ENCODE measurements at places on chromosomes 2 and 18.

GRCh38 chr2:215160081-215160480, 21.7 kb upstream of the ABCA12 start:
- DNase-seq: no peak

DNA sequence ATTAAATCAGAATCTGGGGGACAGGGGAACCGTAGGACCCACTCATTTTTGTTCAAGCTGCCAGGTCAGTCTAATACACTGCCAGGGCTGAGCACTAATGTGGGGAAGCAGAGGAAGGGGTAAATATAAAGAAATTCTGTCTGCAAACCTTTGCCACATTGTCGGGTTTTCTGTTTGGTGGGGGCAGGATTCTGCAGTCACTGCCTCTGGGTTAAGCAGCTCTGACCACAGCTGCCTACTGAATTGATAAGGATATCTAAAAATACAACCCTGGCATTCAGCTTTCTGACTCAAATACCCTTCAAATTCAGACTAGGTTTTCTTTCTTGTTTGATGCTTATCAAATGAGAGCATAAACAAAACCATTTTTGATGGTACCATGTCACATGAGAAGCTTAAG, 6.0 kb downstream of the DNER start:
- no peak for DNase-seq

DNA sequence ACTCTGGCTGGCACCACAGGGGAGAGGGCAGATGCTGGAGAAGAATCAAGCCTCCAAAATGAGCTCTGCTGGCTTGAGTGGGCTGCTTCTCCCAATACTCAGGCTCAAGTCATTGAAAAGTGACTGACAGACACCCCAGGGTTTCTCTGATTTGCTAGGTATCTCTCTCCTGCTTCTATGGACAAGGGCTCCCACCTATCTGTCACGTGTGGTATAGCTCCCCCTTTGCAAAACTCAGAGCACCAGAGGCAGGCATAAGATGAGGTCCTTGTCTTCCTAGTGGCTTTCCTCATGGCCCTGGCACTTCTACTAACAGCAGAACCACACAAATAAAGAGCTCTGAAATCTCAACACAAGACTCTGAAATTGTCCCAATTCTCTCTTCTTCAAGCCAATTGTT, 105.2 kb downstream of the GALNT14 start:
- no peak for DNase-seq

GRCh38 chr2:49222975-49223528, 68.7 kb upstream of the FSHR start:
- DNase-seq: no peak

- no peak for DNase-seq
Measured at GRCh38 chr2:219619235-219619634, 8.2 kb upstream of the SLC4A3 start.

GRCh38 chr2:226909126-226909525, 73.3 kb downstream of the RHBDD1 start:
- DNase-seq: no peak

DNA sequence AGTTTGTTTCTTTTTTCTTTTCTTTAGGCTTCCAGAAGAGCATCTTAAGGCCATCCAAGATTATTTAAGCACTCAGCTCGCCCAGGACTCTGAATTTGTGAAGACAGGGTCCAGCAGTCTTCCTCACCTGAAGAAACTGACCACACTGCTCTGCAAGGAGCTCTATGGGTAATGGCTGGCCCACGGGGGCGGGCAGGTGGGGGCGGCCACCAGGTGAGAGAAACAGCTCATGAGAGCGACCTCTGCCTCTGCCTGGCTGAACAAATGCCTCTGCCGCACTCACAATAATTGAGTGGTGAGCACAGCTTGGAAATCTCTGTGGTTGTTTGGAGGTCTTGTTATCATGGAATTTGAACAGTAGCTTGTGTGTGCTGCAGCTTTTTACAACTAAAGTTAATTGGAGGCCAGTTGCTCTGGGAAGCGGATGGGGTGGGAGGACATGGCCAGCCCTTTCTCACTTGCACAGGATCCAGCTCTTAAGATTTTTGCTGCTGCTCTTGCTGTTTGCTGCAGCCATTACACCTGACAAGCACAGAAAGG, 70.4 kb downstream of the INPP5D start:
- no peak for DNase-seq

DNA sequence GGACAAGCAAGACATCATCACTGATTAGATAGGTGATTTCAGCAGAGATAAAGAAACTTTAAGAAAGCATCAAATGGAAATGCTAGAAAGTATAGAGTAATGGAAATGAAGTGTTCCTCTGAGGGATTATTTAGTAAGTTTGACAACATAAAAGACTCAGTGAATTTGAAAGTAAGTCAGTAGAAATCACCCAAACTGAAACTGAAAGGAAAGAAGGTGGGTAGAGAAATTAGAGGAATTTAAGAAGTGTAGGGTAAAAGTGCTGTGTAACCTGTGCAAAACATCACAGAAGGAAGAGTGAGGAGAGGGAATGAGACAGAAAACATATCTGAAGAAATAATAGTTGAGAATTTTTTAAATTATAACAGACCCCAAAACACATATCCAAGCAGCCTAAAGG, 343.1 kb downstream of the CBLN2 start:
- no peak for DNase-seq

GRCh38 chr2:32058130-32058529, 5.2 kb upstream of the SPAST start:
- DNase-seq: no peak

- DNase-seq: no peak
Measured at GRCh38 chr18:77161383-77161782, 28.8 kb upstream of the MBP start.

- no peak for DNase-seq
Measured at GRCh38 chr2:177405029-177405692, 12.6 kb downstream of the AGPS start.

DNA sequence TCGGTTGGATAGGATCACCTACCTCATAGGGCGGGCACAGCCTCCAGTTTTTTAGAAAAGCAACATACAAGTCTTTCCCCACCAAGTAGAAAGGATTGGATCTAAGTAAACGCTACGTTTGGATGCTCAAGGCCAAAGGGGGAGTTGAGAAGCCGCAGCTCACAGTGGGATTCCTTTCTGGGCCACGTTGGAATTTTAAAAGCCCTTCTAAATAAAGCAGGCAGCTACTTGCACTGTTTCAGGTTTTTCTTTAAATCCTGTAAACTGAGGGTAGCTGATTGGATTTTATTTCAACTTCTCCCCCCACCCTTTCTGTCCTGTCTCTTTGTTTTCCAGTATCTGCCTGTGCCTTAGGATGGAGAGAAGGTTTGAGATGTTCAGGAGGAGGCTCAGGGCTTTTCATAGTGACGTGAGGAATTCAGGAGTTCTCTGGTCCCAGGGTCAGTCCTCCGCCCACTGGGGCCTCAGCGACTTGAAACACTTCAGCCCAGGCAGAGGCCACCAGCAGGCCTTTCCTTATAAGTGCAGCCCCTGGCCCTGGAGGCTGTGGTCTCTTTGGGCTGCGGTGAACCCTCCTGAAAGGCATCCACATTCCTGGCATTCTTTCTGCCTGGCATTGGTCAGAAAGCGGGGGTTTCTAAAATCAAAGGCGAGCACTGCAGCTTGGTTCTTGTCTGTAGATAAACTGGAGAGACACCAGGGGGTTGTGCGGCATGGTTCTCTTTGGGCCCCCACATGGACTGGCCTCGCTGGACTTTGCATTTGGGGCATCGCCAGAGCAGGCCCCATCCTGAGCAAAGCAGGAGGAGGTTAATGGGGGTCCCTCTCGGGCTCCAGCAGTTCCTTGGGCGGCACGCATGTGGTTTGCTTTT, 44.5 kb downstream of the SH3BP4 start:
- no peak for DNase-seq

GRCh38 chr2:196389670-196390069, 218.3 kb upstream of the STK17B start:
- DNase-seq: no peak

GRCh38 chr2:233408366-233409285, 54.3 kb downstream of the DGKD start:
- DNase-seq: no peak

- no peak for DNase-seq
Measured at GRCh38 chr2:241866790-241867645, 2.5 kb upstream of the RTP5 start.

- DNase-seq: no peak
Measured at GRCh38 chr2:229118336-229118735, 152.8 kb downstream of the PID1 start.

- no peak for DNase-seq
Measured at GRCh38 chr18:11840493-11840892, 10.7 kb upstream of the CHMP1B start.

- DNase-seq: no peak
Measured at GRCh38 chr18:40380686-40381439, 1574.2 kb upstream of the PIK3C3 start.

- no peak for DNase-seq
Measured at GRCh38 chr2:190554357-190555006, 20.0 kb upstream of the NEMP2 start.

- no peak for DNase-seq
Measured at GRCh38 chr2:71472019-71472418, 18.7 kb downstream of the DYSF start.

- no peak for DNase-seq
Measured at GRCh38 chr2:181658444-181658843, 1.5 kb upstream of the CERKL start.

All from stimulated activated CD4-positive, alpha-beta T cell treated with anti-CD3 and anti-CD28 coated beads, Interleukin-4, amount 100 ng/mL, for 1 hour (primary cell).